ENCODE measurements at places on chromosomes 4 and X.
A peak's percentile ranks its signal among the peaks of the same experiment; 100 is the strongest.

DNA sequence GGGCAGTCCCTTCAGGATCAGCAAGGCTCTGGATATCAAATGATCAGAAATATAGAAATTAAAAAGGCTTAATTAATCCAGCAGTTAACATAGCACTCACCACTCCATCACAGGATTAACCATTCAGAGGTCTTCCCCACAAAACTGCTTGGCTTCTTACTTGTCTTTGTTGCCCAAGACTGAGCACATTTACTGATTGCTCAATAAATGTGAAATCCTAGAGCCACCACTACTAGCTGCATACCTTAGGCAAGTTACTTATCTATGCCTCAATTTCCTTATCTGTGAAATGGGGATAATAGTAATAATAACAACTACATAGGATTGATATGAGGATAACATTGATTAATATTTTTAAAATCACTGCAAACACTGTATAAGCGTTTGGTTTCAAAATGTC lies 124.2 kb downstream of the ARHGAP6 start:
- no peak for DNase-seq

GRCh38 chr4:186144198-186144945 lies 39.9 kb downstream of the FAM149A start:
- DNase-seq, result no peak

- DNase-seq, result no peak
Measured at GRCh38 chr4:151215295-151215694, 61.7 kb upstream of the PRSS48 start.

DNA sequence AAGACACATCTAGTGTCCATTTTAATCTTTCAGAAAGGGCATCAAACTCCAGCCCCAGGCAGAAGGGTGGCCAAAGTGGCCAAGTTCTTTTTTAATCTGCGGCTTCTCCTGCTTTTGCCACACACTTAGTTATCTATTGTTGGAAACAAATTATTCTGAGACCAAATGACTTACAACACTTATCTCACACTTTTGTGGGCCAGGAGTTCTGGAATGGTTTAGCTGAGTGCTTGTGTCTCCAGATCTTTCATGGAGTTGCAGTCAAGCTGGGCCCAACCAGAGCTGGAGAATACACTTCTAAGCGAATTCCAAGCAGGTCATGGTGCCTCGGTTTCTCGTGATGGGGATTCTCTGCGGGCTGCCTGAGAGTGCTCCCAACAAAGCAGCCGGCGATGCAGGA lies 4.0 kb downstream of the TXK start:
- DNase-seq, result no peak

GRCh38 chrX:118215346-118215745 lies 98.7 kb upstream of the KLHL13 start:
- DNase-seq, result no peak

DNA sequence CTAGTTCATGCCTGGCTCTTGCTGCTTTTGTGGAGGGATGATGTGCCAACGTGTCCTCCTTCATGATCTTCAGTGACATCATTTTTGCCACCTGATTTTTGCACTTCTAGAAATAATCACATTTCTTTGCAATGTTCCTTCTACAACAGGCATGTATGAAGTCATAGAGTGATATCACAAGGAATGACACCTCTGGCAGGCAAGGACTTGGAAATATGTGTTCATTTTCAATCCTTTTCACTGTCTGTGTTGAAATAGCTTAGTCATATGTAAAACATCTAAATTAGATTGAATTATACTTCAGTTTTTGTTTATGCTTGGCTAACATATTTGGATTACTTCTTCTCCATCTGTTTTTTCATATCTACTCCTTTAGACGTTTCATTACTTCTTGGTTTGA lies 221.2 kb upstream of the STK26 start:
- no peak for DNase-seq

GRCh38 chr4:96193061-96193460 lies 353.2 kb downstream of the PDHA2 start:
- DNase-seq, result no peak

GRCh38 chr4:184826691-184827270 lies 1.0 kb upstream of the ACSL1 start:
- DNase-seq, result peak; percentile 45

DNA sequence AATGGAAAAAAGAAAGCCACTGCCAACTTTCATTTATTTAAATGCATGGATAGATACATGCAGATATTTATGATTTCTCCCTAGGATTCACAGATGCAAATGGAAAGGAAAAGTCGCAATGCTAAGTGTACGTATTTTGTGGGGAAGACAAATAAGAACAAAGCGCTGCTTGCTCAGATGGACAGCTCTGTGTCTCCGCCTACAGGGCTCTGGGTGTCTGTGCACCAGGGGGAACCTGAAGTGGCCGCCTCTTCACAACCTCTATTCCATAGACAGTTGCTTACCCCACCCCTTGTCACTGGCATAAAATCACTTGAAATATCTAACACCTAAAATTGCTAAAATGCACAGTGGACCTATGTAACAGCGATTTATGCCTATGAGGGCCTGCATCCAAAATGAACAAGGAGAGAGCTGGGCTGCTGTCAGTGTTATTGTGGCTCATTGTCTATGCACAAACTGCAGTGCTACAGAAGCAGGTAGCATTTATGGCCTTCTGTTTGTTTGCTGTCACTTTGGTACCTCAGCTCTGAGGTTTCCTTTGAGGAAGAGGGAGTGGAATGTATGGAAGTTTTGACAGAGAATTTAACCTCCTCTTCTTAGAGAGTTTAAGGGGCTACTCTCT lies 58.6 kb upstream of the PAGE1 start:
- peak; percentile 48 for DNase-seq

DNA sequence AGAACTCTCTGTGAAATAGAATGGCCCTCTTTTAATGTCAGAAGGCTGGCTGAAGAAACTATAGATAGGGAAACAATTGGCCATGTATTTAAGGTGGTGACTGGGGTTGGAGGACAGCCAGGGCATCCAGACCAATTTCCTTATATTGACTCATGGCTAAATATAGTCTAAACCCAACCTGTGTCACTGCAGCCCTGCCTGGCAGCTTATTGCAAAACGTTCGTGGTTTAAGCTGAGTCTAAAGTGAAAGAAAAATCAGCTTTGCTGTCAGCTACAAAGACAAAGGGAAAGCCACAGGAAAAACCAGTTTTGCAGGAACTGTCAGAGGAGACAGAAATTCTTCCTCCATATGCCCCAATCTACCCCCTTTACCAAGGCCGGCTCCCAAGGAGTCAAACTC lies 902.8 kb upstream of the NDST4 start:
- no peak for DNase-seq

GRCh38 chr4:99610605-99611175 lies 36.1 kb downstream of the MTTP start:
- no peak for DNase-seq

- DNase-seq, result no peak
Measured at GRCh38 chr4:169993531-169993930, 32.7 kb downstream of the MFAP3L start.

DNA sequence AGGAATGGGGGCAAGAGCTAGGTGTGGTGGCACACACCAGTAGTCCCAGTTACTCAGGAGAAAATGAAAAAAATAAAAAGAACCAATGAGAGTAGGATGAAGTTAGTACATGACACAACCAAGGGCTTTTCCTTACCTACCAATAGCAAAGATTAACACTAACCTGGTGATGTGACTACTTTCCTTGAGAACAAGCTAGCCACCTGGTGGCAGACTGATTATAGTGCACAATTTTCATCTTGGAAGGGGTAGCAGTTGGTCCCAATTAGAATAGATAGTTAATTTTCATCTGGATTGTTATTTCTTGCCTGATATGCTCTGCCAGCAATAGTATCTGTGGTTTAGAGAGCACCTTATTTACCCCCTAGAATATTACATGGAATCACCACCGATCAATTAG lies 1216.8 kb upstream of the PABPC4L start:
- peak; percentile 43 for DNase-seq

DNA sequence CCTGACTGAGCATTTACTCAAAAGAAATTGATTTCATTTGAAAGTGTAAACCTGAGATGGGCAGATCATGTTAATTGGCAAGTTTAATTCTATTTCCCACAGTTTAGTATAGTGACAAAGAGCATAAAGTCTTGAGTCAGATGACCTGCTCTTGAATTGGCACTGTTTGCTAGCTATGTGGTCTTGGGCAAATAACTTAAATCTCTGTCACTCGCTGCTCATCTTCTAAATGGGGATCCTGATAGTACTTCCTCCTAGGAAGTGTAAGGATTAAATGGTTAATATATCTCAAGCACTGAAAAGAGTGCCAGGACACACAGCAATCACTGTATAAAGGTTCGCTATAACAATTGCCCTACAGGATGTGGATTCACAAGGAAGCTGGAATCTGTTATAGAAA lies 242.8 kb upstream of the JADE1 start:
- no peak for DNase-seq

DNA sequence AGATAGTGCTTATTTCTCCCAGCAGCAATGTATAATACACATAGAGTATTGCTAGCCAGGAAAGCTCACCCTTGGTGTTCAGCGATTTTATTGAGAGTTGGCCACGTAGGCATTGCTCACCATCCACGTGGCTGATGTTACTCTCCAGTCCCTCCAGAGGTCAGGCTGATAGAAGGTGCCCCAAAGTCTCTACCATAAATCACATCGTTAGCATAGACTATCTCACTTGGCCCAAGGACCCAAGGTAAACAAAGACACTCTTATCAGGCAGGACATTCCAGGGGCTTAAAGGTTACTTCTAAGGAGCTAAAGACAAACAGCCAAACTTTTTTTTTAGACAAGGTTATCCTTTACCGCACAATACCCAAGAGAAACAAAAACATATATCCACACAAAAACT lies 30.3 kb upstream of the RGN start:
- DNase-seq, result no peak

DNA sequence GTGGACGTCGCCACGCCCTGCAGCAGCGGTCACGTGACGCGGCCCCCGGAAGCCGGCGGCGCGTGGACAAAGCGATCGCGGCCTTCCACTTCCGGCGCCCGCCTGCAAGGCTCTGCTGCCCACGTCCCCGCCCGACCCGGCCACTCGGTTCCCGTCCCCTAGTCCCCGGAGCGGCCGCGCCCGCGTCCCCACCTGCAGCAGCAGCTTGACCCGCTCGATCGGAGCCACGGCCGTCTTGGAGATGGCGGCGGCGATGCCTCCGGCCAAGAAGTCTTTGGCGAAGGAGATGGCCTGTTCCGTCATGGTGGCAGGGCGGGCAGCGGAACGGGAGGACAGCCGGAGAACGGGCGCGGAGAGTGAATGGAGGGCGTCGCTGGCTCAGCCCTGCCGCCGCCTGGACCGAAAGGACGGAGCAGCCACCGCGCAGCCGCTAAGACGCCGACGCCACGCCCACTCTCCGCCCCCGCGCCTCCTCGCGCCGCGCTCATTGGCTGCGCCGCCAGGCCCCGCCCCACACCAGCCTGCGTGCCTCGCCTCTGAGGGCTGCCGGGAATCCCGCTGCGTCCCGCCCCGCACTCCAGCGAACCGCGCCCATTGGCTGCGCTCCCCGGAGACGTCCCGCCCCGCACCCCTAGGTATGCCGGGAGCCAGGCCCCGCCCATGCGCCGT lies at the start of gene SLC25A6:
Gene SLC25A6, minus strand, starts transcription at position 407 of the 669 bp plus-strand sequence. Its CDS starts 104 bp downstream, at position 303.
- DNase-seq, result peak; percentile 91

DNA sequence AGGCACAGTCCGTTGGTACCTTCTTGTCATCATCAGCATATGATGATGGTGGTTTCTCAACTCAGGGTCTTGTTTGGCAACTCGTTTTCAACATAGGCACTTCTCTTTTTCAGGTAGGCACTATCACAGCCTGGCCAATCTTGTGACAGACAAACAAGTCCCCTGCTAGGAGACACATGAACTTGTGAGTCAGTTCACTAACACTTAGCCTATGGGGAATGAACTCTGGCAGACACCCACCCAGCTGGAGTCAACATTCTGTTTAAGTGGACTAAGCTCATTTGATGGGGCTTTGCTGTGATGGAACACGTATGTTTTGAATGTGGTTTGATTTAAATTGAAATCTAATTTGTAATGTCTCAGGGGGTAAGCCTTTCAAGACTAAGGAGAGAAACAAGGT lies 100.7 kb upstream of the MAMLD1 start:
- DNase-seq, result no peak

DNA sequence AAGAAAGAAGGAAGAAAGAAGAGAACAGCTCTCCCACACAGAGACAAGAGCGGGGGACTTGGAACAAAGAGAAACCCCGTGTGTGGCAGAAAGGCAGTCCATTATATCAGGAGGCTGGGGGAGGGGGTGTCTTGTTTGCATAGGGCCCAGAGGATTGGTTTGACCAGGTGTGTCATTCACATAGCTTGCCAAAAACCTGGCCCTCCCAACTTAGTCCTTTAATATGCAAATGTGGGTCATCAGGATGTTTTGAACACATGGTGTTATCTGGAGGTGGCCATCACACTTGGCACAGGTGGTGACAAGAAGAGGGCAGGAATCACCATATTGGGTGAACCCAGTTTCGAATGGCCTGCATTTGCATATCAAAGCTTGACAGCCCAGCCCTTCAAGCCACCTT lies 111.7 kb downstream of the LINC00632 start:
- DNase-seq, result peak; percentile 77

DNA sequence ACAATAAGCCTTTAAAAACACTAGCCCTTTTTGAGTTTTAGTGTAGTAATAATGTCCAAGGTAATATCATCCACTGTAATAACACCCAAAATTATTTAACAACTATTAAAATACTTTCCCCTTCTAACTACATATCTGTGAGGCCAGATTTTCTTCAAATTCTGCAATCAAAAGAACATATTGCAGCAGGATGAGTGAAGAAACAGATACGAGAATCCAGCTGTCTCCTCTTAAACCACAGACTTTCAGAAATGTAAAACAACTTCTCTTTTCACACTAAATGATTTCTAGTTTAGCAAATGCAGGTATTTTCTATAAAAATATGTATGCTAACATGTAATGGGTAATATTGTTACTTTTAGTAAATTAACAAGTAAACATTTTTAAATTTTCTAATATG lies 148.9 kb downstream of the PRDM5 start:
- no peak for DNase-seq

- DNase-seq, result peak; percentile 53
Measured at GRCh38 chr4:109332926-109333464, 30.5 kb upstream of the COL25A1 start.

GRCh38 chrX:22159071-22159470 lies 113.6 kb upstream of the CBLL2 start:
- no peak for DNase-seq

- DNase-seq, result no peak
Measured at GRCh38 chr4:184136525-184136924, 81.1 kb downstream of the ENPP6 start.

DNA sequence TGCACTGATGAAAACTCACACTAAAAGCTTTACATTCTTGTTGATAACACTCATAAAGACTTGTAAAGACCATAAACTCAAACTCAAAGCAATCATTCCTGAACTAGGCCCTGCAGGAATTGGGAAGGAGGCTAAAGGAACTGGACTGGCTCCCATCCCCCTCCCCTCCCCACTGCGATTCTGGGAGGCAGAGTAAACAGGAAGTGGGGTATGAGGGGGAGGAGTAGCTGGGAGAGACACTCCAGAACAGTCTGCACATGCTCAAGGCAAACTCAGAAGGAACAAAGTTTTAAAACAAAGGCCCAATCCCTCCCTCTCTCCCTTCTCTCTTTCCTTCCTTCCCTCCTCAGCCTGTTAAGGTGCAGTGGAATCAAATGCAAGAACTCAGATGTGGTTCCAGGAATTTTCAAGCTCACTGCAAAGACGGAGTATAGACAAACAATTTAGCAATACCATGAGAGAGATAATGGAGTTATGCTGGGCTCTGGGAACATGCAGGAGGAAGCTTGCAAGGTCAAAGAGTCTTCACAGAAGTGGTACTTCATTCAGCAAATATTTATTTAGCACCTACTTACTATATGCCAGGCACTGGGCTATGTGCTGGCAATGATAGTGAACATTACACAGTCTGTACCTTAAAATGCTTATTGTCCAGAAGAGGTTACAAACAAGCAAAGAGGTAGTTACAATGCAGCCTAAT lies 15.9 kb downstream of the MID1IP1 start:
- DNase-seq, result no peak

Measured in NAMALWA (cell line).